ENCODE measurements at places on chromosomes 4 and X.

- peak; percentile 48 for DNase-seq
Measured at GRCh38 chr4:81421346-81422218, 50.1 kb downstream of the RASGEF1B start.

DNA sequence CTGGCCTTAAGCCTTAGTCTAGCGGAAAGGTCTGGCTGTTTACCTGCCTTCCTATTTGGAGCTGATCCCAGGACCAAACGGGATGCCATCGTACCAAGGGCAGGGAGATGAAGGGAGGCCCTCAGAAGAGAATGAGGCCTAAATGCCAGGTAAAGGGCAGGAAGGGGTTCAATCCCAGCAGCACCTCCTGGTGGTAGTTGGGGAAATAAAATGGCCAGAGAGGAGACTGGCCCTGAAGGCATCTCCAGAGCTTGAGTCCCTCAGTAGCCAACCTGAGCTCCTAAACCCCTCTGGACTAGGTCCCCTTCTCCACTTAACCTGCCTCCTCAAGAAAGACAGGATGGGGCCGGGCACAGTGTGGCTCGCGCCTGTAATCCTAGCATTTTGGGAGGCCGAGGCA is 53.7 kb downstream of the KDM5C start:
- DNase-seq = no peak

DNA sequence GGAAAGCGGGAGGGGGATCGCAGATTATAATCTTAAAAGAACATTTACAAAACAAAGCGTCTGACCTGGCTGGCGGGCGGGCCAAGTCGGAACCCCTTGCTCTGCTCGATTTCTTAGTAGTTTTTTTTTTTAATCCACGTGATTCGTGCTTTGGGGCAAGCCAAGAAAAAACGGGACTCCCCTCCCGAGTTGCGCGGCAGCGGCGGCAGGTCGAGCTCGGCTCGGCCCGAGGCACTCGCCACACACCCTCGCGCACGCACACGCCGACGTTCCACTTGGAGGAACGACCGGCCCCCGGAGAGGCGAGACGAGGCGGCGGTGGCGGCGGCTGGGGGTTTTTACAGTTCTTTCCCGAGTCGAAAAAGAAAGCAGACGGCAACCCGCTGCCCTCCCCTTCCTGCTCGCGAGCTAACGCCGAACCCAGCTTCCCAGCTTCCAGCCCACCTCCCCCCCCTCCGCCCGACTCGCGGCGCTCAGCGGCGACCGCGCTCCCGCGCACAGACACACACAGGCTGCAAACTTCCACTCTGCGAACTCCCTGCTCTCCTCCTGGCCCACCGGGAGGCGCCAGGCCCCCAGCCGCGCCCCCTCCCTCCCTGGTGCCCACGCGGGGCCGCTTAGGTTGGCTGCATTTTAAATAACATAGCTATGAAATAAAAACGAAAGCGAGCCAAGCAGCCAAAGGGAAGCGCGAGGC is 1.2 kb downstream of the BCOR start:
- DNase-seq = no peak

DNA sequence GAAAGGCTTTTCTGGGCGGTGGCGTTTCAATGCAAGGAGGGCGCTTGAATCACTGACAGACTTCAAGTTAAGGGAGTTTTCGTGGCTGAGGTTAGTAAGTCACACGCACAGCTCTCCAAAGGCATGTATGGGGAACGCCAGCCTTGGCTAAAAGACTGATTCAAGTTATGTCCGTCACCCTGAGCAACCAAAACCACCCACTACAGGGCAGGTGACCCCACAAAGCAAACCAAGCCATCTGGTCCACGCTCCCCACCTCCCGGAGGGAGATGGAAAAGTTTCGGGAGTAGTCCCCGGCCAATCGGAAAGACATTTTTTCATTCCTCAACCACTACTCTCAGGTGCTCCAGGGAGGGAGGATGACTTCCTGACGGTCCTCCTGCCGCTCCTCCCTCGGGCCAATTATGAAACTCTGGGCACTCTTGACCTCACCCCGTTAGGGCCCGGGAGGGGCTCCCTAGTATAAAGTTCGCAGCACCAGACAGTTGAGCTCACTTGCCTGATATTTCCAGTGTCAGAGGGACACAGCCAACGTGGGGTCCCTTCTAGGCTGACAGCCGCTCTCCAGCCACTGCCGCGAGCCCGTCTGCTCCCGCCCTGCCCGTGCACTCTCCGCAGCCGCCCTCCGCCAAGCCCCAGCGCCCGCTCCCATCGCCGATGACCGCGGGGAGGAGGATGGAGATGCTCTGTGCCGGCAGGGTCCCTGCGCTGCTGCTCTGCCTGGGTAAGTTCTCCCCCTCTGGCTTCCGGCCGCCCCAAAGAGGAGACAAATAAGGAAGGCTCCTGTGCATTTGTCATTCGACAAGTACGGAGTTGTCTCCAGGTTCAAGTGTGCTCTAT is at the start of gene EREG:
Gene EREG, plus strand, starts transcription at position 494 of the 840 bp plus-strand sequence. Its CDS starts 164 bp downstream, at position 658.
- no peak for DNase-seq

- no peak for DNase-seq
Measured at GRCh38 chr4:48360285-48361011, 19.1 kb downstream of the SLAIN2 start.

DNA sequence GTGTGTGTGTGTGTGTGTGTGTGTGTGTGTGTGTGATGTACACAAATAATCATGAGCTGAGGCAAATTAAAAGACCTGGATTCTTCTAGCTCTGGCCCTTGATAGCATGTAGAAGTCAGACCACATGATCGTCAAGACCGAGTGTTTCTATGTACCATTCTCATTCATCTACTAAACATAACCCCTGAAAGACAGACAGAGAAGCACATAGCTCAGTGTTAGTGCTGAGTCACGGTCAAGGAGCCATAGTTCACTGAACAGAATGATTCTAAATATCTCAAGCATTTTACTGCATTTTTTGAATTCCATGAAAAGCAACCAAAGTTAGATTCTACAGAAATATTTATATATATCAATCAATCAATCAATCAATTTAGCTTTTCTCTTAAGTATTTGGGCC is 412.3 kb upstream of the CXorf51A start:
- no peak for DNase-seq

All from NT2/D1 (cell line).